ENCODE measurements at places on chromosomes 6 and 20. TPM values are rescaled to one million over a fixed set of nuclear protein-coding genes. Genes with fewer than 3 reads are reported as not detected.

Gene GHRH
- total RNA-seq: not detected

Gene EBF4
- total RNA-seq: 7.6 TPM

- H3K4me3 ChIP-seq: no peak overlapping the region
- no peaks in the 10 kb centered on the region for H3K4me1 ChIP-seq
- peak; percentile 64 for DNase-seq
- H3K36me3 ChIP-seq: no peaks in the 10 kb centered on the region
Measured at GRCh38 chr6:9540534-9541126, 874.2 kb downstream of the TFAP2A start.

- H3K4me1 ChIP-seq: peaks cover 6% of the 10 kb centered on the region
- peaks cover 20% of the 10 kb centered on the region for H3K27me3 ChIP-seq
- DNase-seq: no peak
- no peaks in the 10 kb centered on the region for H3K36me3 ChIP-seq
- H3K27ac ChIP-seq: no peak overlapping the region
- no peak overlapping the region for H3K4me3 ChIP-seq
Measured at GRCh38 chr6:44030812-44031454, 96.3 kb downstream of the MRPL14 start.

DNA sequence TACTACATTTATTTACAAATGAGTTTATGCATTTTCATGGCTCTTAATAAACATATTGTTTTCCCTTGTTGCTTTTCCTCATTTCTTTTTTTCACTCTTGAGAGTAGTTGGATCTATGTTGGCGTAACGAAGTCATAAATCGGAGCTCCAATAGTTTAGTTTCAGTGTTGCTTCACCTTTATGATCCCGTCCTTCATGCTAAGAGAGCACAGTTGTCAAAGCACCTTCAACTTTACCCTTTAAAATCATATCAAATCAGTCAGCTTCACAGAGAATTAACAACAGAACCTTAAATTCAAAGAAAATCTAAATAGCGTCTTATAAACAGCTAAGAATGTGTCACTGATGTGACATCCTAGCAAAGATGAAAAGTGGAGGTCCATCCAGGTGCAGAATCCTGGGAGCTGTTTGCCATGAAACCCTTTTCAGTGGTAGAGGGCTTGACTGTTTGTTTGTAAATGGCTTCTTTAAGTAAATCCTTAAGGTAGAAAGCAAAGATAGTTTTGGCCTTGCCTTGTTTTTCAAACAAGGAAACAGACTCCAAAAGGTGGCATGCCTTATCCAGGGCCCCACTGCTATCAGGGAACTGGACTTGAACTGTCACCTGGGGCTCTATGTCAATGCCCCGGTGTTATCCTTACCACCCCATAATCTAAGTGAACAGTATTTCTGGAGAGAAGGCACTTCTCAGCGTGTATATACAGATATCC is 148.4 kb downstream of the AKAP7 start:
- H3K4me1 ChIP-seq: peaks cover 18% of the 10 kb centered on the region
- H3K27ac ChIP-seq: no peak overlapping the region
- H3K27me3 ChIP-seq: no peaks in the 10 kb centered on the region
- no peak for DNase-seq
- H3K4me3 ChIP-seq: no peak overlapping the region
- peaks cover 16% of the 10 kb centered on the region for H3K36me3 ChIP-seq
